ENCODE measurements at places on chromosomes 2 and 18.

DNA sequence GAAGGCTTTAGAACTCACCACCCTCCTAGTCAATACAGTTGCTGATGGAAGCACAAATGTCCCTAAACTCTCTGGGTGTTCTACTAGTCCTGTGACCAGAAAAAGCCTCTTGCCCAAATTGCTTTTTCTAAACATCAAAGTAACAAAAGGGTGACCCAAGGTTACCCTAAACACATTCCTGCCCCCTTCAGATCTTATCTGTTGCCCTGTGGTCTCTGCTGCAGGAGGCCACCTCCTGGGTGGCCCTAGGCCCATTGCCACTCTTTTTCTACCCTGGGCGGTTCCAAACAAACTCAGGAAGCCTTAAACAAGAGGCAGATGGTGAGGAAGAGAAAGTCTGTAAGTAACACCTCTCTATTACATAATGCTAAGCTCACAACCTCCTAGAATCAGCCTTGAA, 3.3 kb downstream of the RNF152 start:
- no peak for DNase-seq

GRCh38 chr2:109242210-109242653, 113.2 kb downstream of the SH3RF3 start:
- no peak for DNase-seq

DNA sequence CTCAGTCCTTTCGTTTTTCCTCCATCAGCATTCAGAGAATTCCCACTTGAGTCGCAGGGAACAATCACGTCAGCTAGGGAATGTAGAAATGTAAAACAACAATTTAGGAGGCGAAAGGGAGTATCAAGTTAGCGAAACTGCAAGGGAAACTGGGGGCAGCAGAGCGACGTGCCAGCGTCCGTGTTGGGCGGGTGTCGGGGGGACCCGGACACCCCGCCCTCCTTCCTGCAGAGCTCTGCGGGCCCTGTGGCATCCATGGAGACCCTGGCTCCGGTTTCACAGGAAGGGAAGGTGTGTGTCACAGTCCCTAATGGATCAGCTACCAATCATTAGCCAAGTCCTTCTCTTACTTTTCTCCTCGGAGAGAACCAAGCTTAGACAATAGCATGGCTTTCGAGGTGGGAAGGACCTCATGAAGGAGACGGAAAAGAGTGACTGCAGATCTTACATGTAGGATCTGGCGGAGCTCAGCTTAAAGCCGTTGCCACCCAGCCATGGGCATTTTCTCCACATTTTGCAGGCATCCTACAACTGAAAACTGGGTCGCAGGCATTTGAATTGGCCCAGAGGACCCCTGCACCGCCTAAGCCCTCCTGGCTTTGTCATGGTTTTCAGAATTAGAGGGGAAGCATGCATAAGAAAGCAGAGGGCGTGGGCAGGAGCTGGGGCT, 33.7 kb downstream of the SOX11 start:
- DNase-seq: no peak

GRCh38 chr18:52236131-52236530, 103.9 kb upstream of the DCC start:
- DNase-seq: no peak

Data from stimulated activated CD4-positive, alpha-beta T cell treated with anti-CD3 and anti-CD28 coated beads, Interleukin-2, amount 100 ng/mL, for 4 hours (primary cell).